NCI-H2171 (cell line): ENCODE measurements at places on chromosomes 3 and 15.

DNA sequence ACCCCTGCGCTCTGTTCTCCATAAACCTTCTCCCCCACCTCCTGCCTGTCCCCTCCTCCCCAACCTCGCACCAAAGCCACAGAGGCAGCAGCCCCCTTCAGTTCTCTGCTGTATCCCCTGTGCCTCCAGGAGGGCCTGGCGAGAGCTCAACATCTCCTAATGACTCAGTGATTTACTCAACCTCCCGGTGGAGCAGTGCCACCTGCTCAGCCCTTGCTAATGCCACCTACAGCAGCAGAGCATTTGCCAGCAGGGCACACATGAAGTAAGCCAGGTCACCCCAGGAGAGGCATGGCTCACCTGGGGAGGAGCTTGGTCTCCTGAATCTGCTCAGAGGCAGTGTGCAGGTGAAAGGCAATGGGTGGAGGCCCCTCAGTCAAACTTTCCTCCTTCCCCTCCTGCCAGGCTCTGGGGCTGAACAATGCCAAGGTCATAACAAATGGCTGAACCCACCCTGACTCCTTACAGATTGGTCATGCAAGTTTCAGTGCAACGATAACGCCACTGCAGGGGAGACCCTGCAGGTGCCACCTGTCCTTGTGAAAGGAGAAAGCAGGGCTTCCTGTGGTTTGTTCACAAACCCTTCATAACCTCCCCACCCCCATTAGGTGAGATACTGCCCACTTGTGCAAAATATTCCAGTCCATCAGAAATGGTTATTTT lies 19.8 kb downstream of the TRPM1 start:
- DNase-seq: no peak

DNA sequence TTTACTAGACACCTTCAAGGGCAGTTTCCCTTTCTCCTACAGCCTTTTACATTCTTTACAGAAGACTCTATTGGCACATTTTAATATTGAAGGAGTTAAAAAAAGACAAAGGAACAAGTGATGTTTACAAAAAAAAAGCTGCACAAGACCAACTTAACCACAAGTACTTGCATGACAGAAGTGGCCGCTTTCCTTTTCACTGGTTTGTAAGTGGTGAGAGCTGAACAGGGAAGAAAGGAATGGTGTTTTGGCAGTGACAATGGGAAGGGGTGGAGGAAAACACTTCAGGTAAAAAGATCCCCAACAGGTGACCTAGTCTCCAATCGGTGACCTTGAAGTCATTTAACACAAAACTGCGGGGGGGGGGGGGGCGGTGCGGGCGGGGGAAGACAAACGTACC lies 1.1 kb downstream of the WDR72 start:
- no peak for DNase-seq

DNA sequence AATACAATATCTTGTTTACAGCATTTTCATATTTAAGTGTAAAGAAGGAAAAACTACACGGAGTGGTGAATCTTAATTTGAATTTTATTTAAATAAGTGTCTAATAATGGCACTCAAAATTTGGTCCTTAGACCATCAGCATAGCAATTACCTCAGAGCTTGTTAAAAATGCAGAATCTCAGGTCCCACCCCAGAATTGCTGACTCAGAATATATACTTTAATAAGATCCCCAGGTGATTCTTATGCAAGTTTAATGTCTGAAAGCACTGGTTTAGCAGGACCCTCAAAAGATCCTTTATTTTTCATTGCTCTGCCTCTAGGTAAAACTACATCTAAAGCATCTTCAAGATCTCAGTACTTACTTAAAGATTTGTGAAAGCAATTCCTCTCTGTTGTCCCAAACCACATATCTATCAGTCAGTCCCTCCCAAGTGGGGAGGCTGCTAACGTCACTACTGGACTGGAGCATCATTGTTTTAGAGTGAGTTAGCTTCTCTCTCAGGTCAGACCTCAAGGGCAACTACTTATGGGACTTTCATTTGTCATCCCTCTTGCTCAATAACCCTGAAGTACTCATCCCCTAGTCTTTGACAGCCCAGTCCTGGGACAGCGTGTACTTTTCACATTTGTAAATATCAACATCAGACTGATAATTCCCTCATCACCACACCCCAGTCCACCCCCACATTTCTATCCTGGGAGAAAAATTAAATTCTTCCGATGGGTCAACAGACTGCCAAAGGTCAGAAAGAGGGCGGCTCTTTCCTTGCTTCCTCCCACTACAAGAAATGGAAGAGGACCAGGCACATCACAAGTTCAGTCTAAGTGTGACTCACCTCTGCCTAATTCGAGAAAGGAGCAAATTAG lies 76.7 kb downstream of the CBLB start:
- no peak for DNase-seq

DNA sequence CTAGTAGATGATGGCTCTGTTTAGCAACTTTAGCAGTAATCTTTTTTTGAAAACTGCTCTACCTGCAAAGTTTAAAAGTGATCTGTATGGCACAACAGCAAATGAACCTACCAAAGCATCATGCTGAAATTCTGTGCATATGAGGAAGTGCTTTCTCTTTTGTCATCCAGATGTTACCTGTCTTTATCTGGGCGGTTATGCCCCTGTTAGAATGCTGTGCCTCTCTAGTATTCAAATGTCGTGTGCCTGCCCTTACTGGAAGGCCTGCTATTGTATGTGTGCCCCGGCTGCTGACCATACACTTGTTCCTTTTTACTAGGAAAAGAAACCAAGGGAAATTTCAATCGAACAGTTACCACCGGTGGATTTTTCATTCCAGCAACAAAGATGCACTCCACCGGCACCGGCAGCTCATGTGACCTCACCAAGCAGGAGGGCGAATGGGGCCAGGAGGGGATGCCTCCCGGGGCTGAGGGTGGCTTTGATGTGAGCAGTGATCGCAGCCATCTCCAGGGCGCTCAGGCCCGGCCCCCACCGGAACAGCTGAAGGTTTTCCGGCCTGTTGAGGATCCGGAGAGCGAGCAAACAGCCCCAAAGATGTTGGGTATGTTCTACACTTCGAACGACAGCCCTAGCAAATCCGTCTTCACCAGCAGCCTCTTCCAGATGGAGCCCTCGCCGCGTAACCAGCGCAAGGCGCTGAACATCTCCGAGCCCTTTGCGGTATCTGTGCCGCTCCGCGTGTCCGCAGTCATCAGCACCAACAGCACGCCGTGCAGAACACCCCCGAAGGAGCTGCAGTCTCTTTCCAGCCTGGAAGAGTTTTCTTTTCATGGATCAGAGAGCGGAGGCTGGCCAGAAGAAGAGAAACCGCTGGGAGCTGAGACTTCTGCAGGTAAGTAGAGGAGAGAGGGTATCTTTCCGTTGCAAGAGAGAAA lies 61.6 kb downstream of the TMEM39A start:
- no peak for DNase-seq

- DNase-seq: no peak
Measured at GRCh38 chr15:74847432-74847831, 4.5 kb upstream of the ULK3 start.

DNA sequence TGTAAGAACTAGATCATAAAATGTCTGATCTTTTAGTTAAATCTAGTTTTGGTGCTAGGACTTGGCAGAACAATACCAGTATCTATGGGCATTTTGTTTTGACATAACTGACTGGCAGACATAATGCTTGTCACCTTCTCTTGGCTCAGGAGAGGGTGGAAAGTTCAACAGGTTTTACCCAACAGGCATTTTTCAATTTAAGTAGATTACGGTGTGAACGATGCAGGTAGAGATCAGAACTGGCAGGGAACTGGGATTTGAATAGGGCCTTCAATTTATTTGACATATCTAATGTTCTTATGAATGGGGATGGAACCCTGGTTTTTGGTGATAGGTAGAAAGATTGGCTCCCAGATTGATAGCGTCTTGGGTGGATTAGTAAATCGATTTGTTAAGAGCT lies 351.0 kb downstream of the FEZF2 start:
- DNase-seq: no peak

- no peak for DNase-seq
Measured at GRCh38 chr3:59385547-59385946, 335.7 kb upstream of the CFAP20DC start.

DNA sequence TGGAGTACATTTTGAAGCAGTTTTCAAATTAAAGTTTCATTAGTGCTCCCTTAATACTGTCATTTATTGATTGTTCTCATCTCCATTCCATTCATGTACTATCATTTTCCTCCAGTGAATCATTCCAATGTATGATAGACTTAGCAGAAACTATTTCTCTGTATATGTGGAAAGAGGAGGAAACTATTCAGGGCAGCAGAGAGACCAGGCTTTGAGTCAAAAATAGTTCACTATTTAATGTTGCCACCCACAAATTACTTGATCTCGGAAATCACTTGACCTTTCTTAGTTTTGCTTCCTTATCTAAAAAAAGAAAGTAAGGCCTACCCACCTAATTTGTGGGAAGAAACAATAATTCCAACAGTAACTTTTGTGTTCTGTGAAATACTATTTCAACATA lies 610.5 kb upstream of the ZNF385D start:
- DNase-seq: no peak

DNA sequence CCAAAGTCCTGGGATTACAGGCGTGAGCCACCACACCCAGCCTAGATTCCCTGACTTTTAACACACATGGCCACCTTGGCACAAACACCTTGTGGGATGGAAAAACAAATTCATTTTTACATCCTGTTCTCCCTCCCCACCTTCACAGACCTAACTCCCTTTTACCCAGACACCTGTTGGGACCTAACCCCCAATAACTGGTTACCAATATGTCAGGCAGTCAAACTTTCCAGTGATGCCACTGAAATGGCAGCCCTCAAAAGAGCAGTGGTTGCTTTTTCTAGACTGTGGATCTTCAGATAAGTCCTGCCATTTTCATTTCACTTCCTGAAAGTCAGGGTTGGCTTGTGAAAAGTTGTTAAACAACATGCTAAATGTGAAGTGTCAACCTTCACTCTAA lies 34.9 kb downstream of the SIN3A start:
- DNase-seq: no peak

GRCh38 chr15:80816936-80817335 lies 37.8 kb downstream of the CEMIP start:
- no peak for DNase-seq

GRCh38 chr3:185175370-185175987 lies 22.6 kb upstream of the C3orf70 start:
- peak; percentile 73 for DNase-seq

- peak; percentile 24 for DNase-seq
Measured at GRCh38 chr3:278300-279064, 81.9 kb downstream of the CHL1 start.

DNA sequence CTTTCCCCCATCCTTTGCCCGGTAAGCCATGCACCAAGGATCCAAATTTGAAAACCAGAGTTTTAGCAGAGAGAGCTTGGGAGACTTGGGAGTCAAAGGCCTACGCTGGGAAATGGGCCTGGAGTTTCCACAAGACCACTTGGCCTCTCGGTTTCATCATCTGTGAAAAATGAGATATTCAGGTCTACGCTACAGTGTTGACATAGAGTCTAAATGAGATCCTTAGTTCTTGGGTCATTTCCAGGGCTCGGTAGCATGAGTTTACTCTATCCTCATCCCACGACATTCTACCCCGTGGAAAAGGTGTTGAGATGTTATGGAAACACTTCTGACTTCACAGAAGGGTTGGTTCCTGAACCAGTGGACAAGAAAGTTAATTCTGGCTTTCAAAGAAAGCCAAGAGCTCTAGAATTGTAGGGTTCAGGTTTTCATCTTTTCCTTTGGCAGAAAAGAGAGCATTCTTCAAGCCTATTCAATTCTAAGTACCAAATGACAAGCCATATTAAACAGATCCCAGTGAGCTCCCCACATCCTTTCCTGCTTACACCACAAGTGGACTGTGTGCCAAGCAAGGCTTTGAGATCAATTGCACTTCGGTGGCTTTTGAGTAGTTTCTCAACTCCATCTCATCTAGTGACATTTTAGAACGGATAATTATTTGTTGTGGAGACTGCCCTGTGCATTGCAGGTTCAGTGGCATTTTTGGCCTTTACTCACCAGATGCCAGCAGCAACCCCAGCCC lies 219.7 kb downstream of the SLCO3A1 start:
- DNase-seq: no peak
